ENCODE measurements at places on chromosomes 2 and 18.

DNA sequence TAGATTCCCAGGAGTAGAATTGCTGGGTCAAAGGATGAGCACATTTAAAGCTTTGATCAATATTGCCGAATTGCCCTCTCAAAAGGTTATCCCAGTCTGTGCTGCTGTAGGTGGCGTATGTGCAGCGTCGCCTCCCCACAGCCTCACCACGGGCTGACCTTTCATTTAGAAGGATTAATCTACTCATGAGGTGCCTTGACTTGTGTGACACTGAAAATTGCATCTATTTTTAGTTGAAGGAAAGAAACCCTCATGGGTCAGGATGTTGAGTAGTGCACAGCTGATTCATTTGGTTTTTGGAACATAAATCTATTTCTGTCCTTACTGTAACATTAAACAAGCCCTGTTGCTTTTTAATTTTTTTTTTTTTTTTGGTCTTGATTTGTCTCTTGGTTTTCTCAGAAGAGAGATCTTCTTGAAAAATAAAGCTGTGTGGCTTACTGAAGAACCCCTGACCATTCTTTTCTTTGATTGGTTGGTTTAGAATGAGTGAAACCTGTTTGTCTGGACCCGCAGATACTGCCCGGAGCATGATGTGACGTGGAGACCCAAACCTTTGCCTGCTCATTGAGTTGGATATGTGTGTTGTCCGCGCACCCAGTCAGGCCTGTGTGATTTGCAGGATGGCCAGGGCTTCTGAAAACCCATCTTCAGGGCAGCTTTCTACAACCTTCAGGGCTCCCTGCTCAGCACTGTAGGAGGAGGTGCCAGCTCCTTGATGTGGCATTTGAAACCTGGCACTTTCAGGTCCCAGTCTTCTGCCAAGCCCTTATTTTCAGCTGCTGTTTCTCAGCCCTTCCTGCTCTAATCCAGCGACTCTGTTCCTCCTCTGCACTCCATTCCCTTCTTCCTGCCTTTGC lies 61.0 kb downstream of the LPIN1 start:
- DNase-seq = no peak

- no peak for DNase-seq
Measured at GRCh38 chr2:145160855-145161254, 640.9 kb upstream of the ZEB2 start.

DNA sequence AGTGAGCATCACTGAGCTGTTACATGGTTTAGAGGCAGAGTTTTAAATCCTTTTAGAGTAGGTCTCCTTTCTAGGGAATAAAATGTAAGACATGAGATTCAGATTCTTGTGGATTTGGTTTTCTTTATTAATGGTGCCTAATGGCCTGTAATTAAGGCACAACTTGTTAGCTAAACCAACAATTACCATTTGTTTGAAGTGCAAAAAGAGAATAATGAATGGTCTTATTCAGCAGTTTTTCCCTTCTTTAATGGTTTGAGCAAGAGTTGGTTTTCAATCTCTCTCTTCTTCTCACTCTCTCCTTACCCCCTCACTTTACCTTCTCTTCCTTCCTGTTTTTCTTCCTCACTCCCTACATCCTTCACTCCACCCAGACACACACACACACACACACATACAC lies 312.2 kb upstream of the TRIB2 start:
- no peak for DNase-seq

- no peak for DNase-seq
Measured at GRCh38 chr18:78792094-78792493, 187.5 kb upstream of the SALL3 start.

- DNase-seq = no peak
Measured at GRCh38 chr18:49879271-49879580, 65.9 kb upstream of the ACAA2 start.

DNA sequence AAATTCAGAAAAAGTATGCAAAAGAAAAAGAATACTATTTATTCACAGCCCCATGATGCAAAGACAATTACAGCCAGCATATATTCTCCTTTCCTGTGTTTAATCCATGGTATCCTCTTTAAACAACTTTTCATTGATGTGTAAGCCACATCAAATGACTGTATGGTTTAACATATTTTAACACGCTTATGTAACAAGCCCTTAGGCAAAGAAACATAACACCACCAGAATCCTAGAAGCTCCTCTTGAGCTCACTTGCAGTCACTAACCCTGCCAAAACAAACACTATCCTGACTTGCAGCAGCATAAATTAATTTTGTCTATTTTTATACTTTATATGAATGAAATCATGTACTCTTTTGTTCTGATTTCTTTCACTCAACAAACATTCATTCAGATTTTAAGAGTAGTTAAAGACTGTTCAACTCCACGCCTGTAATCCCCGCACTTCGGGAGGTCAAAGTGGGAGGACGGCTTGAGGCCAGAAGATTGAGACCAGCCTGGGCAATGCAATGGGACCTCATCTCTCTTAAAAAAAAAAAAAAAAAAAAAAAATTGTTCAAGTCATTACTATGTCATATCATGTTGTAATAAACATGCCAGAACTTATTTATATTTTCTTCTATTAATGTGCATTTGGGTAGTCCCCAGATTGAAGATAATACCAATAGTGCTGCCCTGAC lies 226.3 kb downstream of the NBAS start:
- DNase-seq = peak; percentile 30

GRCh38 chr2:223612501-223612900 lies 10.3 kb upstream of the SCG2 start:
- no peak for DNase-seq

DNA sequence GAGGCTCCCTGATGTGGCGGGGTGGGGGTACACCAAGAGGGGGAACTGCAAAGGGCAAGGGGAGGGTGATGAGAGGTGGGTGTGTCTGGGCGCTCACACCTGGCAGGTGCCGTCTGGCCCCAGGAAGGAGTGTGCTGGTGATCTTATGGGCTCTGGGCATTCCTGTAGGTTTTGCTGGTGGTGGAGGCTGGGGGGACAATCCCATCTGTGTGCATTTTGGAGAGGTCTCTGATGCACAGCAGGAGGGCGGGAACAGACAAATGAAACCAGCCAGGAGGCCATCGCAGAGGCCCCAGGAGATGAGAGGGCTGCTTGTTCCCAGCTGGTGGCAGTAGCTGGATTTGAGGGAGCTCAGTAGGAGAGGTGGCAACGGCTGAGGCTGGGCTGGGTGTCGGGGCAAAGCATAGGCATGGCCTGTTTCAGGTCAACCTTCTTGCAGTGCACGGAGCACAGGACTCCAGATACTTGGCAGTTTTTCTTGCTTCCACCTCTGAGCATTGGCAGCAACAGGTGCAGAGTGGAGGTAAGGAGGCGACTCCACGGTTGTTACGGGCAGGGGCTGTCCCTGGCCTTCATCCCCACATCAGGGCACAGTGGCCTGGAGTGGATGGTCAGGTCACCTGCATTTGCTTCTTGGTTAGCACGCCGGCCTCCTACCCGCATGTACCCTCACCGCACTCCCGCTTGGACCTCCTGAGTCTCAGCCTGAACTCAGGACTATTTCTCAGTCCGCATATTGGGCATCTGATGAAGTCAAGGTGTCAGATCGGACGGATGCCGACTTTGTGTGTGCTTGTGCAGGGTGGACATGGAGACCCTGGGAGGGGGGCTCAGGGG lies 194.2 kb upstream of the HDAC4 start:
- no peak for DNase-seq

GRCh38 chr18:64175432-64175831 lies 26.5 kb upstream of the LINC00305 start:
- DNase-seq = no peak

GRCh38 chr2:48220501-48220900 lies 309.5 kb upstream of the STON1 start:
- DNase-seq = no peak

- DNase-seq = no peak
Measured at GRCh38 chr2:119772767-119773166, 13.0 kb downstream of the PTPN4 start.

GRCh38 chr2:164881524-164881923 lies 39.9 kb upstream of the COBLL1 start:
- DNase-seq = no peak

DNA sequence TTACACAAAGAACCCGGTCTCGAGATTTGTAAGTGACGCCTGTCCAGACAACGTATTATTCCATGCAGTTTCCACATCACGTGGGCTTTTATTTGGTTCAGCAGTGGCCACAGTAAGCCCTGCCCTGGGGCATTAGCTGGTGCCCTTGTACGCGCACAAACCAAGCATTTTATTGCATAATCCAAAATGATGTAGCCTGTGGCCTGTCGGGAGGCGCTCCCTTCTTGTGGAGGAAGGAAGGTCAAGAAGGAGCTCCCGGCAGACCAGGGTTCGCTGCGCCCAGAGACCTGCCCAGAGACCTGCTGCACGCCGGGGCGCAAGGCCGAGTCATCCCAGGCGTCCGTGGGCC lies 179.6 kb upstream of the ALKAL2 start:
- no peak for DNase-seq

- DNase-seq = no peak
Measured at GRCh38 chr2:71945603-71945959, 202.1 kb downstream of the CYP26B1 start.

DNA sequence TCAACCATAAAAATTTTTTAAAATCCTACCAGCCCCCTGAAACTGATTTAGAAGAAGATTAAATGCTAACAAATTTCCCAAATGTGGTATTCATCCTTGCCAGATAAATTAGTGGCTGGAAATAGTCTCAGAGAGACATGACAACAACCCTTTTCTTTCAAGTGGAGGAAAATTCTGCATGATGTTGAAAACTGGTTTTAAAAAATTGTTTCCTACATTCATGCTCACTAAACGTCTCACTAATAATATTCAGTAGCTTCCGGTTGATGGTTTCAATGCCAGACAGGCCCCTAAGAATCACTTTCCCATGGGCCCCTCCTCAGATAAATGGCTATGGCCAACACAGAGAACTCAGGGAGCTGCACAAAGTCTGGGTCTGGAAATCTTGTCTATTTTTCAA lies 43.2 kb downstream of the NCKAP5 start:
- DNase-seq = no peak

DNA sequence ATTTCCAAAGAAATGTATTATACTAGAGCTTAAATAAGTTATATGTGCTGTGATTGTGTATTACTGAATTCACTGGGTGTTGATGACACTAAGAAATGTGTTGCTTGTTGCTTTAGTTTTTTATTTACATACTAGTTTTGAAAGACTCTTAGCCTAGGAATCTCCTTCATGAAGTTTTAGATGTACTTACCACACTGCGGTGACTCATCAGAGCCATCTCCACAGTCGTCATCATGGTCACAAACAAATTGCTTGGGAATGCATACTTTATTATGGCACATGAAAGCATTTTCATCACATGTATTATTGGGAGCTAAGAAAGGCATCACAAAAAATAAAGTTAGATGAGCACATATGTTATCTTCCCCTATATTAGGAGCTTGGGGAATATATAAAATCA lies 1624.2 kb downstream of the LRP1B start:
- peak; percentile 72 for DNase-seq

GRCh38 chr2:152825834-152826233 lies 107.4 kb downstream of the ARL6IP6 start:
- DNase-seq = peak; percentile 93

Measured in AG10803 (cell line).